ENCODE measurements at places on chromosomes 11 and 22.

DNA sequence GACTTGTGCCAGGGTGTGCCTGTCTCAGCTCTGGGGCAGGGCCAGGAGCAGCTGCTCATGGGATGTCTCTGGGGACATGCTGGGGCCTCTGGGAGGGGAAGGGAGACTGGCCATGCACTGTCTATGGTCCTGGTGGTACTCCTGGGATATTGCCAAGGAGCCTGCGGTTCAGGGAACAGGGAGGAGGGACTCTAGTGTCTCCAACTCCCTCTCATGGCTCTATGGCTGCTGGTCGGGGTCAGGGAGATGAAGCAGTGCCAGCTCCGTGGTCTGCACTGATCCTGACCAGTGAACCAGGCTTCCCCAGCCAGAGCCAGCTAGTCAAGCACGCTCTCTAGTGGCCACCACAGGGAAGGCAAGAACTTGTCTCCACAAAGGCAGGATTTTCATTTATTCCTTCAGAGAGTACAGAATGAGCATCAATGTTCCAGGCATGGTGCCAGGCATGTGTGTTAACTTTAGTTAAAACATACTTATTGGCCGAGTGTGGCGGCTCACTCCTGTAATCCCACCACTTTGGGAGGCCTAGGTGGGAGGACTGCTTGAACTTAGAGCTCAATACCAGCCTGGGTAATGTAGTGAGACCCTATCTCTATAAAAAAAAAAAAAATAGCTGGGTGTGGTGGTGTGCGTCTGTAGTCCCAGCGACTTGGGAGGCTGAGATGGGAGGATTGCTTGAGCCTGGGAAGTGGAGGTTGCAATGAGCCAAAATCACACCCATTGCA, 2.5 kb upstream of the BEST1 start:
- peak; percentile 84 for DNase-seq

- no peak for DNase-seq
These were observed 164.6 kb downstream of the FEZ1 start for GRCh38 chr11:125331357-125332035.

GRCh38 chr11:16136792-16137390, 219.5 kb downstream of the SOX6 start:
- no peak for DNase-seq

GRCh38 chr11:75233754-75234172, 6.8 kb upstream of the TPBGL start:
- DNase-seq = peak; percentile 48

GRCh38 chr22:42368379-42369249, 63.6 kb downstream of the NFAM1 start:
- no peak for DNase-seq

DNA sequence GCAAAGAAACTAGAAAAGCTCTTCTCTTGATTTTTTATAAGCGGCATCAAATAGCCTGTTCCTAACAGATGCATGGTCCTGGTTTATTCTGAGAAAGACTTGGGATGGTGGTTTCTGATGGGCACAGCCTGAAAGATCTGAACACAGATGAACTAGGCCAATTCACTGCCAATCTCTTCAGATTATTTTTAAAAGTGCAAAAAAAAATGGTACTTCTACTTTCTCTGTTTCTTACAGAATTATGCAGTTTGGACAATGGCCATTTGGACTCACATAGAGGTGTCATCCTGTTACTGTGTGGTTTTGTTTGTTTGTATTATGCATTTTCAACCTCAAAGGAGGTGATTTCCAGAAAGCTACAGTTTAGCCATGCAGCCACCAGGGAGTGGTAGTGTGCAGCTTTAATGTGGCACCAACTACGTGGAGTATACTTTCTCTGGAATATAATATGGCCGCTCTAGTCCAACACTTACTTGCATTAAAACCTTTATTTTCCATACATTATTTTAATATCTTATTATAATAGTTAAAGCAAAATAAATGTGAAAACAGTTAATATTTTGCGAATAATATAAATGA, 469.8 kb upstream of the KIRREL3 start:
- DNase-seq = peak; percentile 9

DNA sequence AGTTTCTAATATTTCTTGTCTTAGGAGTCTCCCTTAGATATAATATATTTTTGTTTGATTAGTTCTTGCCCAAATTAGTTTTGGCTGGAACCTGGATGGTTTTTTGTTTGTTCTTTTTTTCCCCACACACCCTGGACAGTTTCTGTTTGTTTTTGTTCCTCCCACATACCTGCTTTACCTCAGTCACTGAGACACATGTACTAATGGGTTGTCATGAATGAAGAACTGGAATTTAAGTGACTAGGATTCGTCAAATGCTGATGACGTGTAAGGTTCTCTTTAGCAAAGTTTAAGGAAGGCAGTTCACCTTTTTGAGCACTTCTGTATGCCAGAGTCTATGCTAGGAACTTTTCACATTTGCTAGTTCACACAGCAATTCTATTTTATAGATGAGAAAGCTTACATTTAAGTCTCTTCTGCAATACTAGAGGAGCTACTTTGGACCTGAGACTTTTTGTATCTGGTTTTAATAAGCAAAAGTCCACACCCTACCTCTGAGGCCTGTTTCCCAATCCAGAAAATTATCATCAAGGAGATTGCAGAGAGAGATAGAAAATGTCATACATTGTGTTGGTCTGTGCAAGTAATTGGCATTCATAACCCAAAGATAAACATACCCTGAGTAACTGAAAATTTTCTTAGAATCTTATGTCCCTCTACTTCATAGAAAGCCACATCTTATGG, 86.7 kb upstream of the RAB1B start:
- DNase-seq = no peak

- no peak for DNase-seq
These were observed 9.7 kb downstream of the SPTBN2 start for GRCh38 chr11:66719111-66719872.

DNA sequence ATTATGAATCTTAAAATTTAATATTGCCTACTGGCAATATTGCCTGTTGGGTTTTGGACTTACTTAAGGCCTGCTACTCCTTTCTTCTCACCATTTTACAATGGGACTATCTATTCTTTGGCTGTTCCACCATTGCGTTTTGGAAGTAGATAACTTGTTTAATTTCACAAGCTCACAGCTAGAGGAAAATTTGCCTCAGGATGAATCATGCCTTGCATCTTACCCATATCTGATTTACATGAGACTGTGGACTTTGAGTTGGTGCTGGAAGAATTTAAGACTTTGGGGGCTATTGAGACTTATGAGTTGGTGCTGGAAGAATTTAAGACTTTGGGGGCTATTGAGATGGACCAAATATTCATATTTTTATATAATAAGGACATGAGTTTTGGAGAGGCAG, 662.6 kb downstream of the METTL15 start:
- no peak for DNase-seq

GRCh38 chr22:23058481-23059283, 11.6 kb upstream of the GNAZ start:
- no peak for DNase-seq

- DNase-seq = no peak
These were observed 1281.0 kb downstream of the LRRC4C start for GRCh38 chr11:40178470-40178869.

DNA sequence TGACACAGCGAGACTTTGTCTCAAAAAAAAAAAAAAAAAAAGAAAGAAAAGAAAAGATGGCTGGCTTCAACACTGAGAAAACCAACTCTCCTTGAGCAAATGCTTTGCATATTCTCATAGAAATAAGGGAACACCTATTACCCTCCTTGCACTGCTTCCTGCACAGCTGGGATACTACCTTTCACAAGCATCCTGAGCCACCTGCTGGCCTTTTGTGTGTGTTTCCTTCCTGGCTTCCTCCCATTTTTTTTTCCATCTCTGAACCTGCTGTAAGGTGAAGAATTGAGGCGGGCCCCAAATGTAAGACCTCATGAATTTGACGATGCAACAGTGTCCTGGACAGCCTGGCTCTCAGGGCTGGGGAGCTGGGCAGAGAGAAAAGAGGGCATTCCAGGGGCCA, 1.9 kb upstream of the RFPL3 start:
- DNase-seq = peak; percentile 29

- no peak for DNase-seq
These were observed 27.4 kb downstream of the ZNF214 start for GRCh38 chr11:6992457-6993417.

DNA sequence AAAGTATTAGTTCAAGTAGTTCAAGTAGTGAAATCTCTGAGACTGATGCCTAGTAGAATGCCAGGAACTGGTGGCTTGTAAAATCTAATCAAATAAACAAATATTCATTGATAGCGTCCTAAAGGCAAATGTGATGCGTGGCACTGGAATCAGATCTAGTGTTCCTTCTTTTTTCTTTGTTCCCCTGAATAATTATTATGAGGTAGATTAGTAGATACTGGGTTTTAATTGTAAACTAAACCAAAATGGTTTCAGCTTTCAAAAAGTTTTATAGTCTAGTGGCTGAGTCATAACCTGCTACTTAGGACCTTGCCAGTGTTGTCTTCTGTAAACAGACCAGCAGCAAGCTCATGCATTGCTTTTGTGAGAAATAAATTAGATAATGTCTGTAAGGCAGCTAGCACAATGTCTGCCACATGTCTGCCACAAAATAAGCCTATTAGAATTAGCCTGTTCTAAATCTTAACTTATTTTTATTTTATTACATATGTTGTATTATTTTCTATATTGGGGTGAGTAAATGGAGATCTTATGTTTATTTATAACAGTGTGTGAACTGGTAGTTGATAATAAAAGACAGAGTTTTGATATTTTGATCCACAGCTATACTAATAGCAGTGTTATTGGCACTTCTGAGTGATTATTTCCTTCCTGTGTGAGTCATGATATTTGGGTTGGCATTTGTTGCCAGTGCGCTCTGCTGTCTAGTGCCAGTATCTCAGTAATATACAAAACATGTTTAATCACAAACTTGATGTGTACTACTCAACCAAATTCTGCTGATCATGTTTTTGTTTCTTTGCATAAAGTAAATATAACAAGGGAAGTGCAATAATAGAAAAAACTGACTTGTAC, 135.7 kb downstream of the TMEM135 start:
- peak; percentile 83 for DNase-seq

GRCh38 chr11:69350596-69350995, 56.6 kb downstream of the MYEOV start:
- DNase-seq = no peak

- DNase-seq = no peak
These were observed 6.2 kb upstream of the IFTAP start for GRCh38 chr11:36588099-36588498.

DNA sequence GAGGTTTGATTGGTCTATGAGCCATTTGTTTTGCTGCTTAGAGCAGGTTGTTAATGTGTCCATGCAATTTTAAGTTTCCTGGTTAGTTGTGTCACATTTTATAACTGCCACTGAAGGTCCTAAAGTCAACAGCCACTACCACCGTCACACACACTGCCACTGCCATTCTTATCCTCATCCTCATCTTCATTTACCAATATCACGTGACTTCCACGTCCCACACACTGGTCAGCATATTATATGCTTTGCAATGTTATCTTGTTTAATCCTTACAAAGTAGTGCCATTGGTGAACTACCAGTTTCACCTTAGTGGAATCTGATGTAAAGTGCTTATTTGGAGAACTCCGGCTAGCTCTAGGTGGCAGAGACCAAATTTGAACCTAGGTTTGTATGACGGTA, 9.7 kb downstream of the MMP26 start:
- DNase-seq = no peak

DNA sequence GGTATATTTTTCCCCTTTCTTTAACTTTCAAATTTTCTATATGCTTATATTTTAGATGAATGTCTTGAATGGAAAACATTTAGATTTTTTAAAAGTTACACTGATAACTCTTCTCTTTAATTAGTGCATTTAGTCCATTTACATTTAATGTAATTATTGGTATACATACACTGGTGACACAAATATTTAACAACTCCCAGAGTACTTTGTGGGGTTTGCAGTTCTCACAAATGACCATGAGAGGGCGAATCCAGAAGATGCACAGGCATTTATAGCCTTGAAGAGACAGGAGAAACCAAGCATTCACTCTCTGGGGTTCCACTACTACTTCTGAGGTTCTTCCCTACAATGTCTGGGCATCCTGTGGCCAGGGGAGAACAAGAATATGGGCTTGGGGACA, 125.1 kb downstream of the TIMP3 start:
- DNase-seq = peak; percentile 8

DNA sequence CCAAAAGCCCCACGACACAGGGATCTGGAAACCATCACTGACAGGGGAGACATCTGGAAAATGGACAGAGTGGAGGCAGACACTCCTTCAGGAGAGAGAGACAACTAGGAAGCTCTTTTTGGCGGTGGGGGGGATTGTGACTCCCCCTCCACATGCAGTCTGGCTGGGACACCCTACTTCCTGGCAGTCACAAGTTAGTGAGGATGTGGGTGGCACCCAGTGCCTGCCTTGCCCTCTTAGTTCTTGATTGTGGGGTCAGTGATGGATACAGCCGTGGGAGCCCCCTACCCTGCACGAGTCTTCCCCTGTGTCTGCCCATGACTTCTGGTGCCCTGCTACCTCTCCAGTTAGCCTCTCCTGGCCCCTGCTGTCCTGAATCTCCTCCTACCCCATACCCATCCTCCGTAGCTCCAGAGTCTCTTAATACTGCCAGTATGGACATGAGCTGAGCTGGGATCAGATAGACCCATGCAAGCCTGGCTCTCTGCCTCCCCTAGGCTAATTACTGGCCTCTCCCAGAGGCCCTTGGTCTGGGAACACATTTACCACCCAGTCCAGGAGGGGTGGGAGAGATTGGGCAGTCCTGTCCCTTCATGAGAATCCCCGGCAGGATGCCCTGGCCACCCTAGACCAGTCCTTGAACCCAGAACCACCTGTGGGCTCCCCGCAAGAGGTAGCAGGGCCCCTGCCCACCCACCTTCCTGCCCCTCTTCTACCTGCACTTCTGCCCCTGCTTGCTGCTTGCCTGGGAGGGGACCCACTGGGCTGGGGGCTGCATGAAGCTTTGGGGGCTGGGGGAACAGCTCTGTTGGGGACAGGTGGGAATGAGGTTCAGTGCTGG, 22.8 kb downstream of the RHBDD3 start:
- no peak for DNase-seq

DNA sequence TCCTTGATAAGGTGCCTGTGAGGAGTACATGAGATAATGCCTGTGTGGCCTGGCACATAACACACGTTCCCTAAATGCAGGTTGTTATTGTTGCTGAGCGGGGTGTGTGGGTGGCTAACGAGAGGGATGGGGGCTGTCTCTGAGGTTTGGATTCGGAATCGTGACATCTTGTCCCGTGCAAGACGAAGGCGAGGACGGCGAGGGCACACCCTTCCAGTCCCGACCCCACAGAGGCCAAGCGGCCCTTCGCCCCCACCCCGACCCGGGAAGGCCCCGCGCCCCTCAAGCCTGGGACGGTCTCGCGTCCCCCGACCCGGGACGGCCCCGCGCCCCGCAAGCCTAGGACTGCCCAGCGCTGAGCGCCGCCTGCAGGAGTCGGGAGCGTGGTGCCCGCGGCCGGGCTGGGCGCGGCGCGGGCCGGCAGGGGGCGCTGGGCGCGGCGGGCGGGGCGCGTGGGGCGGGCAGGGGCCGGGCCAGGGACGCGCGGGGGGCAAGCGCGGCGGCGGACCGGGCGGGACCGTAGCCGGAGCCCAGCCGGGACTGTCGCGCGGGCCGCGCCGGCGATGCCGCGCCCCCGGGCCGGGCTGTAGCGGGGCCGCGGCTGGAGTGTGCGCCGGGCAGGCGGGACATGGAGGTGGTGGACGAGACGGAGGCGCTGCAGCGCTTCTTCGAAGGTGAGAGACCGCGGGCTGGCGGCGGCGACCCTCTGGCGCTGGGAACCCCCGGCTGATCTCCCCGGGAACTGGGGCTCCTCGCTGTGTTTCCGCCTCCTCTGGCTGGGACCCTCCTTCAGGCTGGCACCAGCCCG, at the start of gene MYRF:
Gene MYRF, plus strand, starts transcription at position 520 of the 808 bp plus-strand sequence. Its CDS starts 109 bp downstream, at position 629.
- peak; percentile 50 for DNase-seq

Data from SW480 (cell line).